Endothelial cell (in vitro differentiated cells): ENCODE measurements at places on chromosomes 12 and 14.

- no peak for DNase-seq
Measured at GRCh38 chr14:20608383-20609110, 17.4 kb upstream of the RNASE12 start.

DNA sequence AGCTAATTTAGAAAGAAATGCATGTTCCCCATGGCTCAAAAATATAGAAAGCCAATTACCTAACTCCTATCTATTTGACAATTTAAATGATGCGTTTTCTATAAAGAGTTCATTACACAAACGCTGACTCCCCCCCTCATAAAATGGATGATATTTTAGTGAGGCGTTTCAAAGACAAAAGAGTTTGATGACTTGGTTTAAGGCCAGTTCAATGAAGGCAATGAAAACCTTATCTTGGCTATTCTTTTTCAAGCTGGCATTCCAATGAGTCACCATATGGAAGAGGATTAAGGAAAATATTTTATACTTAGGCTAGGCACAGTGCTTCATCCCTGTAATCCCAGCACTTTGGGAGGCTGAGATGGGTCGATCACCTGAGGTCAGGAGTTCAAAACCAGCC is 62.7 kb downstream of the HMGA2 start:
- no peak for DNase-seq

DNA sequence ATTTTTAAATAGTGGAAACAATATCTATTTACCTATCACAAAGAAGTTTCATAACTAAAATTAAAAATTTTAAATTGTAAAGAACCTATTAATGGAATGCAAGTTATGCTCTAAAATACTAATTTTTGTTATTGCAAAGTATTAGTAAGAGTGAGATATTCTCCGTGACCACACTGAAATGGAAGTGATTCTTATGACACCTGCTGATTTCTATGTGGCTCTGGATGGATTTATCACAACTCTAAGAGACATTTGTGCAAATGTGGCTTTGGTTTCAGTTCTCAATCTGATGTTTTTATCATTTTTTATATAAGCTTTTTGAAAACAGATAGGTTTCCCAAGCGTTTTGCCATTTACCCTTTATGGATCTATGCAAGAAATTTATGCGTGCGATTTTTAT is 497.8 kb downstream of the NAV3 start:
- no peak for DNase-seq

DNA sequence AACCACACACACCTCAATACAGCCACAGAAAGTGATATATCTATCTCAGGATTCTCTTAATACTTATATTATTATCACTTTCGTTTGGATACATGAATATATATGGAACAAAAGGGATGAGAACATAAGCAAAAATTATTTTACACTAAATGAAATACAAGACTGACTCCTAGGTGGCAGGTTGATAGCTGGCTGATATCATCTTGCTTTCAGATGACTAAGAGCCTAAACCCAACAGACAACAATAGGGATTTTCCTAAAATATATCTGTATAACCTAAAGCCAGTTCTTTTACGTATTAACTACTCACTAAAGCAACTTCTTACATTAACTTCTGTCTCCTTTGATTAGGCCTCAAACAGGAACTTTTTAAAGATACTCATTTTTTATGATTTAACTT is 65.1 kb downstream of the BAZ1A start:
- no peak for DNase-seq

- no peak for DNase-seq
Measured at GRCh38 chr12:47863985-47864384, 40.8 kb downstream of the VDR start.

DNA sequence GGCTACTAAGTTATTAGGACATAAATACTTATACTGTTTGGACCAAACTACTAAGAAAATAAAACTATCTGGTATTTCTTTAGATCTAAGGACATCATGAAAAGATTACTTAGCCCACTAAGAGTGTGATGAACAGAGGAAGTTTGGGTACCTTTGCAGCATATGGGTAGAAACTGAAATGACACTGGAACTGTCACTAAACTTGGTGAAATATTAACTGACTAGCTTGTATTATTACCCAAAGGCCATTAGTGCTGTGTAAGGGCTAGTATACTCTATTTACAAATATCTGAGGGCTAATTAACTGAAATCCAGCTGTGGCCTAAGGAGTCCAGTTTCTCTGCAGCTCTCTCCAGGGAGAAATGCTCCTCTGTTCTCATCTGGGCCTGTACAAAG is 45.5 kb downstream of the PAWR start:
- no peak for DNase-seq

DNA sequence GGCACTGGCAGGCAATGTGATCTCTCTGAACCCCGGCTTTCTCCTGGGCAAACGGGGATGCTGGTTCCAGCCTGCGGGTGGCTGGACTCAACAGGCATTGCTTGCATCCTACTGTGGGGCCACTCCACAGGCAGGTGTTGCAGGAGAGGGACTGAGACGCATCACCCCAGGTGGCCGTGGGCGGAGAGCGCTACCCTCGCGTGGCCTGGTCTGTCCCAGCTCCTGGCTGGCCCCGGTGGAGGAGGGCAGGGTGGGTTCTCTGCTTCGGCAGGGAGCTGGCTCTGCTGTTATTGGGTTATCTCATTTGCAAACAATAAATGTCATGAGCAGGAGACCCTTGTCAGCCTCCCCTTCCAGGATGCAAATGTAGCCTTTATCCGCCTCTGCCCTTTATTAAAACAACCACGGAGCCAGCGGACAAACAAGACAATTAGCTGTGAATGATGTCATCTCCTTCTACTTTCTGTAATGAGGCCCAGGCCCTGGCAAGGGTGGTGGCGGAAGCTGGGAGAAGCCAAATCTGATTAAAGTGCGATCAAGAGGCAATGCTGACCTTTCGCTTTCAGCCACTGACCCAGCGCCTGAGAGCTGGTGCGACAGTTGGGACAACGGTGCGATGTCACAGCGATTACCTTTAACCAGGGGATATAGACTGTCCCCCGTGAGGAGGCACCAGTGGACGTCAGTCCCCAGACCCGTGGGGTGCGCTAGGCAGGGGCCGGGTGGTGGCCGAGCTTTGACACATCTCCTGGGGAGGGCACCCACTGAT is 161.8 kb downstream of the KIF26A start:
- no peak for DNase-seq

GRCh38 chr14:59852350-59852749 is 18.2 kb downstream of the RTN1 start:
- no peak for DNase-seq

DNA sequence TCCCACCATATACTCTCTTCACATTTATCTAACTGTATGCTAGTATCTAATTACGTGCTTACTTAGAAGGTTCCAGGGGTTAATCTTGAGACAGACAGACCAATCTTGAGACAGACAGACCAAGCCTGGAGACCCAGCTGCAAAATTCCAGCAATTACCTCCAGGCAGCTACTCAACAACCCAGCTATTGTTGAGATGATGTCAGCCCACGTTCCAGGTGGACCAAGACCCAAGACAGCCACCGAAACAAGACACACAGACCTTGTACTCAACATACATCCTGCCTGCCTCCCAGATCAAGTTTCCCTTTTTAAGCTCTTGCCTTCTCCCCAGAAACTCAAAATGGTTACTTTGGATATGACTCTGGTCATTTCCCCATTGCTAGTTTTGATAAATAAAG is 64.9 kb upstream of the VASH1 start:
- no peak for DNase-seq

DNA sequence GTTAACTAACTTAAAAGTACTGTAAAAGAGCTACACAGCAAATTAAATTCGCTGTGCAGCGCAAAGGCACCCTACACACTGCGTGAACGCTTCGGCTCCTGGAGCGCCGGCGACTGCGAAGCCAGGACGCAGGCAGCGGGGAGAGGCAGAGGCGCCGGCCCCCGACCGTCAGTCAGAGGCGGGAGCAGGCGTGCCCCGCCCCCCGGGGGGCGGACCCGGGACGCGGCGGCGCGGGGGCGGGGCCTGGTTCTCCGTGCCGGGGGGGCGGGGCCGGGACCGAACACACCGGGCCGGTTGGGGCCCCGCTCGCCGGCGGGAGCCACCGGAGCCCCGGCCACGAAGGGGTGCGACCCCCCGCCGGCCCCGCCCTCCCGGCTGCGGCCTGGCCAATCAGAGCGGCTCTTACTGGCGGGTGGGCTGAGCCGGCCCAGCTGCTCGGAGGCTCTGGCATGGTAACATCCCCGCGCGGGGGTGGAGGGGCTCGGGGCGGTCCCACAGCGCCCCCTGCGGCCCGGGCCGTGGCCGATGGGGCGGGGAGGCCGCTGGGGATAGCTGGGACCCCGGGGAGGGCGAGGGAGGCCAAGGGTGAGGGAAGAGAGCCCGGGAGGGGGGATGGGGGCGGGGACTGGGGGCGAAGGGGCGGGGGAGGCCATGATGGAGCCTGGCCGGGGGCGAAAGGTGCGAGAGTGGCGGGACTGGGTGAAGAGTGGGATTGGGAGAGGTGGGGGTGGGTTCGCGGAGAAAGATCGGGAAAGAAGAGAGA is at the start of gene PRPF40B:
Gene PRPF40B, plus strand, starts transcription at position 420 of the 763 bp plus-strand sequence. Its CDS starts 30 bp downstream, at position 450.
- peak; percentile 96 for DNase-seq

- DNase-seq, result no peak
Measured at GRCh38 chr14:66572826-66573225, 64.9 kb downstream of the GPHN start.

DNA sequence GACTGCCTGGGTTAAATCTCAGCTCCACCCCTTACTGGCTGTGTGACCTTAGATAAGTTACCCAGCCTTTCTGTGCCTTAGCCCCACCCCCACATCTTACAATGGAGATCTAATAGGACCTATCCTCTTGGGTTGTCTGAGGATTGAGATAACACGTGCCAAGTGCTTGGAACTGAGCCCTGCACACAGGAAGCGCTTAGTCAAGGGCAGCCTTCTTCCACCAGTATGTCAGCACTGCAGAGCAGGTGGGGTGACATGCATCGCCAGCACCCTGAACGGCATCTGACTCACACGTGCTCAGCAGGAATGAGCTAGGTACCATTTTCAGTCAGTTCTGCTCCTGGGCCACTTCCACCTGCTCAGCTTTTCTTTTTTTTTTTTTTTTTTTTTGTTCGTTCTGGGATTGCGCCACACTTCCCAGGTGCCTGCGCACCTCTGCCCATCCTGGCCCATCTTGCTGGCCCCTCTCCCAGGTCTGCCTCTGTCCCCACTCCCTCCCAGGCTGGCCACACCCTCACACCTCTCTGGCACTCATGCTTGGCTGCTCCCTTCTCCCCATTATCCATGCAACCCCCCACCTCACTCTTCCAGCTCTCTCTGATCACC is 19.6 kb downstream of the LGMN start:
- no peak for DNase-seq

DNA sequence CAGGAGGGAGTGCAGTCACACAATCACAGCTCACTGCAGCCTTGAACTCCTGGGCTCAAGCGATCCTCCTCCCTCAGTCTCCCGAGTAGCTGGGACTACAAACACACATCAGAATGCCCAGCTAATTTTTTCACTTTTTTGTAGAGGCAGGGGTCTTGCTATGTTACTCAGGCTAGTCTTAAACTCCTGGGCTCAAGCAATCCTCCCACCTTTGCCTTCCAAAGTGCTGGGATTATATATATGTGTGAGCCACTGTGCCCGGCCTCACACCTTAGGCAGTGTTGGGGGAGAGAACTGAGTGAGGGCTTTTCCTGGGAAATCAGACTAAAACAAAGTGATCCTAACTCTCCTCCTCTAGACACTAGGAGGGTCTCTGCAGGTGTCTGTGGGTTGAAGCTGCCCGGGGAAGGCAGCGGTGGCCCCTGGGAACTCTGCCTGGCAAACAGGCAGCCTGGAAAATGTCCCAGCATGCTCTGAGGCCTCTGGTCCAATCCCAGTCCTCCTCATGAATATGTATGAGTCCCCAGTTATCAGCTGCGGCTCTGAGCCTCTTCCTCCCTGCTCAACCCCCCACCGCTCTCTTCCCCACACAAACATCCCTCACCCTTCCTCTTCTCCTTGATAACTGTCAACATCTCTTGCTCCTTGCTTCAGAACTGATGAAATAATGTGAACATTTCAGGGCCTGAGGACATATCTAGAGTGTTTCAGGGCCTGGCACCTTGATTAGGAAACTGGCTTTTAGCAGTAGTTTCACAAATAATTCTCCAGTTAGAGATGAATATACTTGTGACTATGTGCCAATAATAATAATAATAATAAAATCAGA is 7.9 kb upstream of the NAA25 start:
- DNase-seq, result peak; percentile 60

DNA sequence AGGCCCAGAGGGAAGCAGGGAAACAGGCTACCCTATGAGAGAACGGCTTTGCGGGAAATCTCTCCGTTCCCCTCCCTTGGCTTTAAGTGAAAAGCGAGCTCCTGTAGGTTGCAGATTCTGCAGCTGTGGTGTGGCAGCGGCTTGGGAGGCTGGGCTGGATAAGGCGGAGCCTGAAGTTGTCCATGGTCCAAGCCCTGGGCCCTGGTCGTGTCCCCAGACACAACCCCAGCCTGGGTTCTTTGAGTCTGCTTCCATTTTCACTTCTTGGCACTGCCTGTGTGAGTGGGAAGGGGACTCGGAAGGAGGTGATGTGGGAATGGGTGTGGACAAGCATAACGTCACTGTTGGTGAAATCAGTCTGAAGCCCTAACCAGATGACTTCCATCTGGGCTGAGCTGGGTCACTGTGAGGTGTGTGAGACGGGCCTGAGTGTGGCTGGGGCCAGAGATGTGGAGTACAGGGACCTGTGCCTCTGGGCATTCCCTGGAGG is 43.0 kb upstream of the CTDSP2 start:
- DNase-seq, result no peak

DNA sequence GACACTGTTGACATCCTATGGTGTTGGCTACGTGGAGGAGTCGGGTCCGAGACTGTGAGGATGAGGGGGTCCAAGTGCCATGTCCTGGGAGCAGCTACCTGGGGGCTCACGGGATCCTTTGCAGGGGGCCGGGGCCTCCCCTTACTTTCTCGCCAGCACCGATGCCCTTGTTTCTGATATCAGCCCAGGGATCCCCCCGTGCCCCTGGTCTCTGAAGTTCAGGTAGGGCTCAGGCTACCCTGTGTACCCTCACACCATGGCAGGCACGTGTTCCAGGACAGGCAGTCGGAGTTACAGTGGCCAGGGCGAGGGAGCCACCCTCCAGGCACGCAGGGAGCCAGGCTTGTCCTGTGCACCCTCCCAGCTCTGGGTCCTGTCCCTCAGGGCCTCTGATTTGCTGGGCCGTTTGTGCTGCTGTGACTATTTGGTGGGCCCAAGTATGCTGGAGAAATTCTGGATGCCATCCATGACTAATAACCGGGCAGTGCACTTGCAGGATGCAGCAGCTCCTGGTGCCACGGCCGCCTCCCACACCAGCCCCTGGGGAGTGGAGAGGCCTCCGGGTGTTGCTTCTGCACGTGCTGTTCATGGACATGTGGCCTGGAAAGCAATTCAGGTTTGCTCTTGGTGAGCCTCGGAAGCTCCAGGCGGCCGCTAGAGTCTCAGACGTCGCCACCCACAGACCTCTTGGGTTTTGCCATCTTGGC is 93.1 kb upstream of the SFSWAP start:
- no peak for DNase-seq
